ENCODE measurements at places on chromosomes 12 and 14. TPM values are rescaled to one million over a fixed set of nuclear protein-coding genes. Genes with fewer than 3 reads are reported as not detected.
A peak's percentile ranks its signal among the peaks of the same experiment; 100 is the strongest.

SERPINA1 gene
- total RNA-seq, result 15.6 TPM

TROAP gene
- 6.3 TPM for total RNA-seq

- no peak for DNase-seq
Observed at GRCh38 chr12:52771505-52771904, 5.6 kb downstream of the KRT76 start.

DNA sequence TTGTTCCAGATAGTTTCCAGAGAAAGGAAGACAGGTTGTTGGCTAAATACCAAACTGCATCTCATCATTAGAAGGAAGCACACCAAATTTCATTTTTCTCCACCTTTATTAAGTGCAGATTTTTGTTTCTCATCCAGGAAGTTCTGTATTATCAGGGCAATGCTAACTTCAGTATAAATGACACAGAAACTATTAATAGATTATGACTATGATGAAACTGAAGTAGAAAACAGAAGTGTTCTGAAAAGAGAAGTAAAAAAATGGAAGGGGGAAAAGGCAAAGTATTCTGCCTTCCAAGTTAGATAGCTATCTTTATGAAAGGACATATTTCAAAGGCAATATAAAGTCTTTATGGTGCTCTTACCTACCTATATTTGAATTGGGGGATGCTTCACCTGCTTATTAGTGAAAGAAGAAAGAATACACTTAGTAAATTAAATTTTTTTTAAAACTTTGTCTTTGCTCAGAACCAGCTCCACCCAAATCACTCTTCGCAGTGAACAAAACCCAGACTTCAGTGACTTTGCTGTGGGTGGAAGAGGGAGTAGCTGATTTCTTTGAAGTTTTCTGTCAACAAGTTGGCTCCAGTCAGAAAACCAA, 223.9 kb downstream of the PTPRO start:
- DNase-seq, result peak; percentile 34

DNA sequence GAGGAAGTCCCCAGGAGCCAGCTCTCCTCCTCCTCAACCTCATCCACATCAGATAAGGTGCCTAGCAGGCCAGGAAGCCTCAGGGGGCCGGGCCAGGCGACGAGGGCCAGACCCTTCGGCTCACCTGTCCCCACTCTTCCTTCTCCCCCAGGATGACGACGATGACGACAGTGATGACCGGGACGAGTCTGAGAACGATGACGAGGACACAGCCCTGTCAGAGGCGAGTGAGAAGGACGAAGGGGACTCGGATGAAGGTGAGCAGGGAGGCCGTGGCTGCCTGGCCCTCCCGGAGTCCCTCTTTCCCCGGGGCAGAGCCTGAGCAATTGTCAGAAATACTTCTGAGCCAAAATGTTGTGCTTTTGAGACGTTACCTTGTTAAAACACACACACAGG, 13.8 kb downstream of the SETD1B start:
- no peak for DNase-seq

GRCh38 chr12:98371419-98371818, 144.0 kb upstream of the TMPO start:
- DNase-seq, result no peak

- DNase-seq, result peak; percentile 89
Observed at GRCh38 chr14:96249029-96249428, 7.0 kb upstream of the BDKRB1 start.
